ENCODE measurements at places on chromosomes 1 and 21.

DNA sequence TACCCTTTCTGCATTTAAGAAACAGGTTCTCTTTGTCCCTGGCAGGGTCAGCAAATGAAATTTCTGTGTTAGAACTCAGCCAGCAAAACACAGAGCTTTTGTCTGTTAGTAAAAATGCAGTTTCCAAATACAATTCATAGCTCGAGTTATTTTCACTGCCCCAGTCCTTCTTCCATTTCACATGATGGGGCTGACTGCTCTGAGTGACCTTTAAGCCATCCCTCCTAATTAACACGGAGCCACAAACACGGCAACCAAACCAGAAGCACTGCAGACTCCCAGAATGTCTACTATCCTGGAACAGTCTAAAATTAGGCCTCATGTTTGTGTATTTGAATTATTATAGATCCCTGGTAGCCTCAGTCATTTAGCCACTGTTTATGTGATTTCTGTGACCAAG is 99.1 kb upstream of the RGS4 start:
- no peak for DNase-seq

DNA sequence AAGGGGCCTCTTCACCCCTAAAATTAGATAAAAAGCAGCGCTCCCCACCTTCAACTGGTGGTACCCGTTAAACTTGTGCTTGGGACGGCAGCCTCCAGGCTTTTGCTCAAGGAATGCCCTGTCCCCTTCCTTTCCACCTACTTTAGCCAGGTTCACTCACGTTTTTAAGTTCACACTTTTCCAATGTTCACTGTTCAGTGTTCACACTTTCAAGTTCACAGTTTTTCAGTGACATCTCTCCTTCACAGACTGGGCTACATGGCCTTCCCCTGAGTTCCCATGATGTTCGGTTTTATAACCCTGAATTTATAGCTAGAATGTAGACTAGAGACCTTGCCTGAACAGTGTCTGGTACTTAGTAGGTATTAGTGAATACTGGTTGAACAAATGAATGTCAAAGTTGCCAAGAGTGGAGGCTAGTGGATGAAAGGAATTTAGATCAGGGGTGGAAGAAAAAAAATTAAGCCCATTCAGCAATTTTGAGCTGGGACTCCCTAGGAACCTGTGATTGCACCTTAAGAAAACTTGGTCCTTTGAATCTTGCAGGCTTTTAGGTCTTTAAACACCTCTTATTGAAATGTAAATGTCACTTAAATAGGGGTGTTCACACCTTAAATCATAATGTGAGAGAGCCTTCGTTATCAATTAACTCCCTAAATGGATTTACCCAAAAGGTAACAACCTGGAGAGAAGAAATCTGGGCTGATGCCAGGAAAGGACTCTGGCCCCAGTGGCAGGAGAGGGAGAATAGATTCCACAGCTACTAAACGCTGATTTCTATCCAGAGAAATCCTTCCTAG is 12.3 kb downstream of the BTG2 start:
- no peak for DNase-seq

GRCh38 chr1:180211156-180211859 is 18.8 kb upstream of the LHX4 start:
- DNase-seq = no peak

DNA sequence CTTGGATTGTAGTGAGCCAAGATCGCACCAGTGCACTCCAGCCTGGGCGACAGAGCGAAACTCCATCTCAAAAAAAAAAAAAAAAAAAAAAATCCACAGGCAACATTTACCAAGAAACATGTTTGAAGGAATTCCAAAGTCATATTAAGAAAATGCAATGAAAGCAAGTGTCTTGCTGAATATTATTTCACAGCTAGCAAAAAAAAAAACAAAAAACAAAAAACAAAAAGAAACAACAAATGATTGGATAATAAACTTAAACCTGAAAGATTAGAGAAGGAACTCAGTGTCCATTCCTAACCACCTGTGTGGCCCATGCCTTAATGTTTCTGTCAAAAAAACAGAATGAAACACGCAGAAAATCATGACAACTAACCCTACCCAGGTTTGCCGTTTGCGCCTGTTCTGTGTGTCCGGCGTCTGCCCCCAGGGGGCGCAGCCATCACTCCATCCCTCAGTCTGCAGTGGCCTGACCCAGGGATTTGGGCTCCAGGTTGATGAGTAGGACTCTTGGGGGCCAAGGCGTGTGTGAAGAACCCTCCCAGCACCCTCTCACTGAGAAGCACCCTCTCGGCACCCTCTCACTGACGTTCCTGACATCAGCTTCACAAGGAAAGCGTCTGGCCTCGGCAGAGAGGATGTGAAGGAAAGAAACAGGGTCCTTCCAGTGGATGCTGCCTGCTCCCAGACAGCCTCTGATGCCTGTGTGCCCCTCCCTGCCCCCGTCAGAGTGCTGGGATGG is 19.2 kb upstream of the PTTG1IP start:
- DNase-seq = peak; percentile 81

DNA sequence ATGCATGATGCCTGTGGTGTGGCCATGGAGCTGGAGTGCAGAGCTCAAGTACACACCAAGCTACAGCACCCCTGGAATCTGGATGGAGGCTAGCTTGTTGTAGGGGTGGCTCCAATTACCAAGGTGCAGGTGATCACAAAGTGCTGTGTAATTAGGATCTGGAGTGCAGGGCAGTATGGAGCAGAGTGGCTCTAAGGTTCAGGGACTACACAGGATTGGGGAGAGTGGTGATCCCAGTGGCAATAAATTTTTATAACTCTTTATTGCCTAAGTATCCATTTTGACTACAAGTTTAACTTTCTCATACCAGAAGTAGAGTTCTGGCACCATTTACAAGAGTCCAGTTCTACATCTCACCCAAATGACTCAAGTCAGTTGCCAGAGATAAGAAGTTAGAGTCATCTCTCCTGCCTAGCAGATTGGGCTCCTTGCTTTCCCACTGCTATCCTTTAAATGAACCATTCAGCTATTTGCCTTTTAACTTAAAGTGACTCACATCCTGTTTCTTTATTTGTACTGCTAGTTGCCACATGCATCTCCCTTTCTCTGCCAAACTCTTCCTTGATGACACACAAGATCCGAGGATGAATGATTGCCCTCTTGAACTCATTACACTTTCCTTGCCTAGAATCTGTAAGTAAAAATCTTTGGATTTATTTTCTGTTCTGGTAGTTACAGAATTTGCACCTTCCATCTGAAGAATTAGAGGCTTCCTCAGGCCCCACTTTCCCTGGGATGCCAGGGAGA is 427.2 kb downstream of the KCNT2 start:
- DNase-seq = peak; percentile 30

- DNase-seq = peak; percentile 66
These were observed 372.5 kb upstream of the ST6GALNAC5 start for GRCh38 chr1:76494807-76495206.

Data from suppressor macrophage treated with lipopolysaccharide for 4 hours (primary cell).